OCI-LY7 (cell line): ENCODE measurements at places on chromosomes 2 and 18.
A peak's percentile ranks its signal among the peaks of the same experiment; 100 is the strongest.

- no peak for DNase-seq
Observed at GRCh38 chr2:200430017-200430416, 79.9 kb downstream of the KCTD18 start.

- no peak for DNase-seq
Observed at GRCh38 chr2:172452845-172453244, 25.5 kb downstream of the ITGA6 start.

DNA sequence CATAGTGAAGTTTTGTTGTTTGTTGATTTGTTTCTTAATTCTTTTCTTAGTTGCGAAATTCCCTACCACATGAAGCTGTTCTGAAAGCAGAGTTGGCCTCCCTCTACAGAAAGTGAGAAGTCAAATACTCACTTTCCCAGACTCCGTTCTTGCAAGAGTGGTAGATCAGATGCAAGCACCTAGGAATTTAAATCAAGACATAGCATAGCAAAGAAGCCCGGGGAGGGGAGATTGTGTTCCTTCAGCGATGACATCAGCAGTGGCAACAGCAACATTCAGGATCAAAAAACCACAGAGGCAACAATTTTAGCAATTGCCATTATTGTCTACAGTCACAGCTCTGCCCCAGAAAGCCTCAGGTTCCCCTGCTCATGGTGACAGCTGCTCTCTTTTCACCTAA, 580.0 kb downstream of the RNF144A start:
- no peak for DNase-seq

GRCh38 chr2:28407976-28408690, 15.5 kb downstream of the FOSL2 start:
- no peak for DNase-seq

- DNase-seq = no peak
Observed at GRCh38 chr2:218149098-218149497, 17.7 kb downstream of the CXCR1 start.

- DNase-seq = no peak
Observed at GRCh38 chr2:218368621-218369153, 12.0 kb downstream of the CATIP start.

DNA sequence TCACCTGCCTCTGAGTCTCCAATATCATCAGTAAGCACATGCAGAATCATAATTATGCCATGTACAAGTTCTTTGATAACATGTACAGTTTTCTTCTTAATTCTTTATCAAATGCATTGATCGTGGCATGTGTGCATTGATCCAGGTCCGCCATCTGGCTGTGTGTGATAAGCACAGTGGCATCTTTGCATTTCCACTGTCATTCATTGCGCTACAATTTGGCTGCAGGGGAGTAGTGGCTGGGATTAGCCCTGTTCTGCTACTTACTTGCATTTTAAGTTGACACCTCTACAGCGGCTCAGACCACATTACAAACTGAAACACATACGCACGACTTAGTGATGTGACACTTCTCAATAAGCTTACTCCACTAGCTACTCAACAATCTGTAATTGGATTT, 83.6 kb upstream of the OTX1 start:
- DNase-seq = no peak

GRCh38 chr18:34787931-34788532, 77.9 kb downstream of the DTNA start:
- DNase-seq = peak; percentile 47

GRCh38 chr2:131413148-131413747, 49.3 kb upstream of the RAB6D start:
- peak; percentile 74 for DNase-seq

DNA sequence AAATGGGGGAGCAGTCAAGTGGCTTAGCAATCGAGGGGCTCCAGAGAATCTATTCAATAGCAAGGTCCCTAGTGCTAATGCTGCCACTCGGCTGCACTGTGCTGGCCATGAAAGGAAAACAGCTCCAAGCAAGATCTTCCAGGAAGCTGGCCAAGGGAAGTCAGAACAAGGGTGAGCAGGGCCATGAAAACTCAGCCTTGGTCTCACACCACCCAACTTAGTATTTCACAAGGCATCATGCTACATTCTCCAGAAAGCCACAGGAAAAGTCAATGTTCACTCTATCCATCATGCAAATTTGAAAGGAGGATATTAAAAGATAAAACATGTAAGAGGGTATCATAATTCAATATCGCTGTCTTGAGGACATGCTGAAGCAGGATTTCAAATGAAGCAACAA, 35.7 kb downstream of the NRP2 start:
- no peak for DNase-seq

- DNase-seq = no peak
Observed at GRCh38 chr2:236673126-236673822, 103.6 kb downstream of the ACKR3 start.

GRCh38 chr18:24875286-24875685, 414.8 kb downstream of the HRH4 start:
- DNase-seq = no peak
